ENCODE measurements at places on chromosomes 7 and 10. TPM values are rescaled to one million over a fixed set of nuclear protein-coding genes. Genes with fewer than 3 reads are reported as not detected.

SPDYE5 gene
- total RNA-seq = not detected

ADIRF gene
- total RNA-seq = 43.4 TPM

DNA sequence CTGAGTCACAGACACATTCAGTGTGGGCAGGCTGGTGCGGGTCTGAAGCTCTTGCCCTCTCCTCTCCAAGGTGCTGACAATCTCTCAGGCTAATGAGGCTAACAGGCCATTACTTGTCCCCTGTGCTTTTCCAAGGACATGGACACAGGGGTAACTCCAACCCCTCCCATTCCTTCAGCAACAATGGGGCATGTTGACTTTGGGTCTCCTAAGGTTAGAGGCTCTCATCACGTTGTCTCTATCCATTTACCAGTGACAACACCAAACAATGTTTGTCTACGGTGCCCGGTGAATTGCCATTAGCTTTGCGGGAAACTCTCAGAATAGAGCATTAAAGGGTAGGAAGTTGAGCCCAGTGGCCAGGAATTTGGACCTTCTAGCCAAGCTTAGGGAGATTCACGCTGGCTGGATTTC, 101.6 kb upstream of the TNS3 start:
- no peak for DNase-seq

DNA sequence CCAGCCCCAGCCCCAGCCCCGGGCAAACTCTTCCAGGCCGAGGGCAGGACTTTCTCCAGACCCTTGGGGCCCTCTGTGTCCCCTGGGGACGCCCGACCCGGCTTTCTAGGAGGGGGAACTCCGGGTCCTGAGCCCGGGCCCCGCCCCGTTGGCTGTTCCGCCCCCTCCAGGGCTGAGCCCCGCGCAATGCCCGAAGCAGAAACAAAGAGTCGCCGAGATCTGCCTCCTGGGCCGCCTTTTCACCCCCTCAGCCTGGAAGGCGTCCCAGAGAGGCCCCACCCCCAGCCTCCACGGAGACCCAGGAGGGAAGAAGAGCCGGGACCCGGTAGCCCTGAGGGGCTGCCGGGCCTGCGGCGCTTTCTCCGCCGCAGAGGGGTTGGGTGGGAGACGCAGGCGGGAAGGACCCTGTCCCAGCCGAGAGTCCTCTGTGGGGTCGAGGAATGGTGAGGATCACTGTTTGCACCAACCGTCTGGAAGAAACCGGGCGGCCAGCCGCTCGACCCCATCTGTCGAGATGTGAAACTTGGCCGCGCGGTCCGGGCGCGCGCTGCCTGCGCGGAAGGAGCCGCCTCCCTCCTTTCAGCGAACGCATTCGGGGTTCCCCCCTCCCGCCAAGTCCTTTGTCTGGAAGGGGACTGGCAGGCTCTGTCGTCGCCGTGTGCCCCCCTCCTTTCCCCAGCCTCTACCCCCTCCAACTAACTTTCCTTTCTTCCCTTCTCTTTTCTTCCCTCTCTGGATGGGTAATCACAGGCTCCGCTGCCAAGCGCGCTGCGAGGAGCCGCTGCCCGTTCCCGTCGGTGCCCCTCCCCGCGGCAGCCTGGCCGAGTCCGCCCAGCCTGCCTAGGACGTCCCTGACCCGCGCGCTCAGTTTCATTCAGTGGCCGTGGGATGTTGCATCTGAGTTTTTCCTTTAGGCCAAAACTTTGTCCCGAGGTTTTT, 10.2 kb downstream of the EN2 start:
- DNase-seq = no peak

DNA sequence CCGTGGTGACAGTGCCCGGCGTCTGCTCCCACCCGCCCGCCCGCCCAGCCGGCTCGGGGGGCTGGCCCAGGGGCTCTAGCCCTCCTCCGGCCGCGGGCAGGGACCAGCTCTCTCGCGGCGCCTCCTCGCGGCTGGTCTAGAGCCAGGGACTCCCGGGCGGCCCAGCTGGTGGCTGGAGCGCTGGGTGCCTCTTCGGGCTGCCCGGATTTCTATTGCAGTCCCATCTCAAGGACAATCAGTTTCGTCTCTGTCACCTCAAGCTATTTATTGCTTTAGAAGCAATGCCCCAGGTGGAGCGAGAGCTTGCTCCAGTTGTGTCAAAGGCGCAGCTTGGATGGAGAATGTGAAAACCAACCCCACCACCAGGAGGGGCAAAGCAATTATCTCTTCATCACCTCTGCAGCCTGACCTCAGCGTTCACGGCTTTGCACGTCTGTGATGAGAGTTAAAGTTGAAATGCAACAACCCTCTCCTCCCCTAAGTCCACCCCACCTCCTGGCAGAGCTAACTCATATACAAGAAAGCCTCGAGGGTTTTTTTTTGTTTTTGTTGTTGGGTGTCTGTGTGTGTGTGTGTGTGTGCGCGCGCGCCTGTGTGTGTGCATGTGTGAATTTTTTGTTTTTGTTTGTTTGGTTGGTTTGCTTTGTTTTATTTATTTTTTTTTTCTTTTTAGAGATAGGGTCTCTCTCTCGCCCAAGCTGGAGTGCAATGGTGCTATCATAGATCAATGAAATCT, at the start of gene ITGA8:
ITGA8 (minus strand) TSS at position 24 of the 736 bp plus-strand sequence. CDS start 151 bp downstream, outside the sequence.
- DNase-seq = peak; percentile 47

DNA sequence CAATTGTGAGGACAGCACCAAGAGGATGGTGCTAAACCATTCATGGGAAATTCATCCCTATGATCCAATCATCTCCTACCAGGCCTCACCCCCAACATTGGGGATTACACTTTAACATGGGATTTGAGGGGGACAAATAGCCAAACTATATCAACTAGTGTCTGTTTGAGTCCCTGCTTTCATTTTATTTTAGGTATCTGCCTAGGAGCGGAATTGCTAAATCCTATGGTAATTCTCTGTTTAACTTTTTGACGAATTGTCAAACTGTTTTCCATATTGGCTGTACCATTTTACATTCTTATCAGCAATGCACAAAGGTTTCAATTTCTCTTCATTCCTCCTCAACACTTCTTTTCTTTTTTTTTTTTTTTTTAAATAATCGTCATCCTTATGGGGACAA, 318.4 kb upstream of the NRP1 start:
- DNase-seq = no peak

DNA sequence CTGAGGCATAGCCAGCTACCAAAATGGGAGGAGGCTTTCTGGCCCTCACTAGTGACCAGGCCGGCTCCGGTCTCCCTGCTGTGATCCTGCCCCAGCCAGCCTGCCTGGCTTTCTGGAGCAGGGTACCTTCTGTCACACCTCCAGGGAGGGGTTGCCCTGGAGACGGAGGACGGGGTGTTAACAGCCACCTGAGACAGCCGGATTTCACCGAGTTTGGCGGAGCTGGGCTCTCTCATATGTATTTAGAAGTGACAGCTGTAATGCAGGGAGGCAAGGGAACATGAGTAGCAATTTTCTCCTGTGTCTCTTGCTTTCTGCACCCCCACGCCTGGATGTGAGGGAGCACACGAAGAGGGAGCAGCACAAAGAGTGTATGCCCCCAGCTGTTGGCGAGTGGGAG, 473.3 kb downstream of the PLXNA4 start:
- DNase-seq = no peak

Data from transverse colon (tissue), 4 donors.